ENCODE measurements at places on chromosomes 2 and 18.

- no peak for DNase-seq
These were observed 184.2 kb downstream of the WDR7 start for GRCh38 chr18:56835331-56835730.

GRCh38 chr18:77102259-77103040 lies 30.1 kb downstream of the MBP start:
- DNase-seq = no peak

GRCh38 chr2:64738026-64738425 lies 84.3 kb upstream of the SERTAD2 start:
- DNase-seq = no peak

DNA sequence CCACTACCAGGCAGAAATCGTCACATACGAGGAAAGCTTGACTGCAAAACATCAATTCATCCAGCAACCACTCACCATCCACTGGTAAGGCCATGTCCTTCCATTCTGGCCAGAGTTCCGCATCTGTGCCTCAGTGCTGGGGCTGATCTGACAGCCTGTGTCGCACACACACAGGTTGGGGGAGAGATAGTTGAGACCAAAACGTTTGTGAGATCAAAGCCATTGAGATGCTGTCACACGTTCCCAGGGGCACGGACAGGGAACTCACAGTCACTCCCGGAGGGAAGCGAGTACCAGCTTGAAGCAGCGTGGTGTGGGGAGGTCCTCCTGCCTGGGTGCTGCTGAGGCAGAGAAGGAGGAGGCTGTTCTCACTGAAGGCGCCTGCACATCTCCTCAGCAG lies 458.5 kb upstream of the SALL3 start:
- DNase-seq = no peak

DNA sequence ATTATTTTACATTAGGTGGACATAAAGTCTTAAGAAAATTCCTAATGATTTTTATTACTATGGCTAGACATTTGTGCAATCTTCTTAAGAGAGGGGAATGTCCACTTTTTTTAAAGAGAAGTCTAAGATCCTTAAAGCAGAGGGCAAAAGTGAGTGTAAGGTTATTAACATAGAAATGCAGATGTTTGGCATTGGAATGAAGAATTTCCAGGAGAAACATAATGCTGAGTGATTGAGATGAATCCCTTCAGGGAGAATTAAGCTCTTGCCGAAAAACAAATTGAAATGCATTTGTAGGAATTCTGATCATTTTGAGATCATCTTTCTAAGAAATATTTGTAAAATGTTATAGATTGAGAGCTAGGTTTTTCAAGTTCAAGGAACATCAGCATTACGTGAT lies 15.0 kb downstream of the FAM124B start:
- no peak for DNase-seq

GRCh38 chr2:240140511-240140910 lies at the start of gene OTOS:
Gene OTOS, minus strand, starts transcription at chr2:240140658. Its CDS starts 332 bp downstream, at chr2:240140326.
- no peak for DNase-seq

- DNase-seq = no peak
These were observed 7.2 kb upstream of the LCLAT1 start for GRCh38 chr2:30439879-30440278.

DNA sequence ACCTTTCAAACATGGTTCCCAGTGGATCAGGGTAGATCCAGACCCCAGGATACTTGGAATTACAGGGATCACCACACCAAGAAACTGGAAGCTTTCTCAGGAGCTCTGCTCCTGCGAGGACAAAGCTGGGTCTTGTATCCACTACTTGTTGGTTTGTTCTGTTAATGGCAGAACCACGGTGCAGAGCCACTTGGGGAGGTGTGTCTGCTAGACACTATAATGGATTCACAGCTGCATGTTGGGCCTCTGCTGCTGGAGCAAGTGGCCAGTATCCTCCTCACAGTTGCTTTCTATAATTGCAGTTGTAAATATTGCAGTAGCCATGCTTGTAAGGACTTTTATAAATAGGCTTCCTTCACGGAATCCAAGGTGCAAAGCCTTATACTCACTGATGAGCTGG lies 12.9 kb downstream of the FOSL2 start:
- DNase-seq = no peak

DNA sequence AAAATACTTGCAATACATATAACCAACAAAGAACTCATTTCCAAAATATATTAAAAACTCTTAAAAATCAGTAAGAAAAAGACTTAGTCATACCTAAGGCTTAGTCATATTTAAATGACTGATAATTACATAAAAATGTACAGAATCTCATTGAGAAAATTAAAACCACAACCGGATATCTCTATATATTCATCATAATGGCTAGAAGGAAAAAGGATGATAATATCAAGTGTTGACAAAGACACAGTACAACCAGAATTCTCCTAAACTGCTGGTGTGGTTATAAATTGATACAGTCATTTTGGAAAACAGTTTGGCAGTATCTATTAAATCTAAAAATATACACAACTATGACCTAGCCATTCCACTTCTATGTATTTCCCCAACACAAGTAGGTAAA lies 27.1 kb upstream of the IHH start:
- DNase-seq = no peak

- no peak for DNase-seq
These were observed 141.2 kb upstream of the TACR1 start for GRCh38 chr2:75340560-75340959.
